ENCODE measurements at places on chromosomes 12 and 14.

DNA sequence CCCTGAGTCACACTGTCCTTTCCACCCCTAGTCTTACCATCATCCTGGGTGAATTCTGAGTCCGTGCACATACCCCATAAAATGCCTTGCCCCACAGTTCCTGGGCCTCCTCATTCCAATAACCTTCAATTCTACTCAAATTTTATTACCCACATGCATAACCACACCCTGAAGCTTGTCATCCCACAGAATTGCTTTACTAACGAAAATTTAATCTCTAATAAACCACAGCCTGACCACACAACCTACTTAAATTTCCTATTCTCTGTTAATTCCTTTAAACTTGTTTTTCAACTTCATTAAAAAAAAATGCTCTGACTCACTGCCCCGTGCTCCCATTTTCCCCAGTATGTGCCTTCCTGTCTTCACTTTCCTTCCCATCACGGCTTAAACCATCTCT is 205.9 kb downstream of the PHLDA1 start:
- no peak for DNase-seq

GRCh38 chr14:104243200-104243599 is 104.8 kb downstream of the KIF26A start:
- no peak for DNase-seq

DNA sequence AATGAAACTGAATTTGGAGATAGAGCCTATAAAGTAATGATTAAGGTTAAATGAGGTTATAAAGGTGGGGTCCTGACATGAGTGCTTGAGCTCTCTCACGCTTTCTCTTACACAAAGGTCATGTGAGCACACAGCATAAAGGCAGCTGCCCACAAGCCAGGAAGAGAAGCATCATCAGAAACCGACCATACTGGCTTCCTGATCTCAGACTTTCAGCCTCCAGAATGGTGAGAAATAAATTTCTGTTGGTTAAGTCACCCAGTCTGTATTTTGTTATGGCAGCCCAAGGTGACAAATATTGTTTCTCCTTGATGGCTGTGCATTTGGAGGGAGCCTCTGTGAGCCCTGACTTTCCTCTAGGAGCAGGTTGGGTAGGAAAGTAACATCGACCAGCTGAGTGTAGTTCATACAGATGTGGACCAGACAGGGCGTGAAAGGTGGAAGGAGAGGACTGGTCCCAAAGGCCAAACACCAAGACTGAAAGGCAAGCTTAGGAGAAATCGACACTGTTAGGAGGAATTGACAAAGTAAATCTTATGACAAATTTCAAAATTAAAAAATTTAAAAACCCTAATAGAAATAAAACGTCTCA is 97.6 kb upstream of the SLC38A2 start:
- DNase-seq = no peak

GRCh38 chr12:52352951-52353350 is 14.3 kb downstream of the KRT85 start:
- no peak for DNase-seq

DNA sequence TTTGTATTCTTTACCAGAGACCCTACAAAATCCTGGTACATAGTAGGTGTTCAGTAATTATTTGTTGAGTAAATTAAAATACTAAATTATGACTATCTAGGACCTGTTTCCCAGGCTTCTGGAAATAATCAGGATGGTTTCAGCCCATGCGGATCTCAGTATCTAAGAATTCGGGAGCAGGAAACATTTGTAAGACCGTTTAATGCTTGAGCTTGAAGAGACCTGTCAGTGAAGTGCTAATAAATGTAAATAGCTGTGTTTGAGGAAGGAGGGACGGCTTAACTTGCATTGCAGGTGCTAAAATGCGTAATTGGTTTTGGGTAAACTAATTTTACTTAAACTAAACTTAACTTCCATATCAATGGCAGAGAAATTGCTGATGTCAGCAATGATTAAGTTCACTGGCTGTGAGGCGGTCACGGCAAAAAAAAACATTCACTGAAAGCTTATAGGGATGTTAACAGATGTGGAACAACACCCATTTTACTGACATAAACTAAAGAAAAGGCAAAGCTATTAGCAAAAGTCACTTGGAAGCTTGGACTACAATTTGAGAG is 28.6 kb upstream of the AEBP2 start:
- DNase-seq = no peak

DNA sequence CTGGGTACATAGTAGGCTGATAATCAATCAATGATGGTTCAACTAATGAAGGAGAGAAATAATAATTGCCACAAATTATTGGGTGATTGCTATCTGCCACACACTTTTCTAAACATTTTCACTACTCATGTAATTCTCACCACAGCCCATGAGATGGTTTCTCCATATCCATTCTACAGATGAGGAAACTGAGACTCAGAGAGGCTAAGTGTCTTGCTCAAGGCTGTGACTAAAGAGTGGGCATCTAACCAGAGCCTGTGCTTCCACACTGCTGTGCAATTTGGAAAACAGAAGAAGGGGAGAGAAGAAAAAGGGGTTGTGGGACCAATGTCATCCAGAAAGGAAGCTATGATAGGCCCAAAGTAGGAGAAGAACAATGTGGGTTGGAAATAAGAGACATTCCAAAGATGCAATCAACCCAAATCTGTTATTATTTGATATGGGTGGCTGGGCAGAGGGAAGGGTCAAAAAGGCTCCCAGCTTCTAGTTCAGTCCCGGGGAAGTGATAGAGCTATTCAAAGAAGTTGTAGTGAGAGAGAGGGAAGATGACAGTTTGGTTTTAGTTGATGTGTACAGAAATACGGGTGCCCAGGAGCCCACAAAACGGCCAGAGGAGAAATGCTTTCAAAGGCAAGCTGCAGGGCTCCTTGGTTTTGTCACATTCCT is 483 bp upstream of the NR1H4 start:
- DNase-seq = no peak

GRCh38 chr12:546920-547845 is 87.4 kb downstream of the B4GALNT3 start:
- no peak for DNase-seq

DNA sequence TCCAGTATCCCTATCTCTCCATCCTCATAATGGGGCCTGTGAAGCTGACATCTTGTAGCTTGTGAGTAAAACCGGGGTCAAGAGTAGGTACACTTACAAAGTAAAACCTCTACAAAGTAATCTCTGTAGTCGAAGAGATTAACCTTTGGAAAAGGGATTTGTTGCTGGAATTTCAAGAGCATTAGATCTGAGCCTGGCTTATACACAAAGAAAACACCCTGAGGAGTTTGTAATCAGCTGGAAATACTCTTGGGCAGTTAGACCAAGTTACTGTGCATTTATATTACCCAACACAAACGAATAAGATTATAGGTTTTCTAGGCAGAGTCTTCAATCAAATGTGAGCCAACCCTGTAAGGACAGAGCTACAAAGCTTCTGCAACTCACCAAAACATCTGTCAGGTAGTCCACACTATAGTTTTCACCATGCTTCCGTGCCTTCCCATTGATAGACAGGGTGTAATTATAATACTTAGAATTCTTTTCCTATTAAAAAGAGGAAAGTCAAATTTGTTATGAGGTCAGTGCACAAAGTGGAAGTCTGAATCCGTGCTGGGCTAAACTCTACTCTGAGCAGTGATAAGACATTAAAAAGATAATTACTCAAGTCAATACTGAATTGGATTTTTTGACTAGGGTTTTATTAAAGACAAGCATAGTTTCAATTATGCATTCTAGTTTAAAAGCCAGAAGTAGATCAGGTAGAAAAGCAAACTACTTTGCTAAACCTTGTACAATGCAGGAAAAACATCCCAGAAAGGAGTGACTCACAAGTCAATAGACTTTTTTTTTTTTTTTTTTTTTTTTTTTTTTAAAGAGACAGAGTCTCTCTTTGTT is 14.6 kb downstream of the GNS start:
- DNase-seq = no peak

- no peak for DNase-seq
Observed at GRCh38 chr14:72708708-72709475, 185.0 kb downstream of the DPF3 start.

GRCh38 chr14:102507081-102507856 is 2.3 kb downstream of the ANKRD9 start:
- DNase-seq = no peak

GRCh38 chr14:55088356-55088755 is 36.9 kb downstream of the MAPK1IP1L start:
- no peak for DNase-seq

DNA sequence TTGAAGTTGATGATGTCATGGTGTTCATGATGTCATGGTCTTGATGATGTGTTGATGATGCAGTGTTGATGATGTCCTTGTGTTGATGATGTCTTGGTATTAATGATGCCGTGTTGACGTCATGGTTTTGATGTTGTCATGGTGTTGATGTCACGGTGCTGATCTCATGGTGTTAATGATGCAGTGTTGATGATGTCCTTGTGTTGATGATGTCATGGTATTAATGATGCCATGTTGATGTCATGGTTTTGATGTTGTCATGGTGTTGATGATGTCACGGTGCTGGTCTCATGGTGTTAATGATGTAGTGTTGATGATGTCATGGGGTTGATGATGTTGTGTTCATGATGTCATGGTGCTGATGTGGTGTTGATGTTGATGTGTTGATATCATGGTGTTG is 48.0 kb upstream of the RIMBP2 start:
- no peak for DNase-seq

DNA sequence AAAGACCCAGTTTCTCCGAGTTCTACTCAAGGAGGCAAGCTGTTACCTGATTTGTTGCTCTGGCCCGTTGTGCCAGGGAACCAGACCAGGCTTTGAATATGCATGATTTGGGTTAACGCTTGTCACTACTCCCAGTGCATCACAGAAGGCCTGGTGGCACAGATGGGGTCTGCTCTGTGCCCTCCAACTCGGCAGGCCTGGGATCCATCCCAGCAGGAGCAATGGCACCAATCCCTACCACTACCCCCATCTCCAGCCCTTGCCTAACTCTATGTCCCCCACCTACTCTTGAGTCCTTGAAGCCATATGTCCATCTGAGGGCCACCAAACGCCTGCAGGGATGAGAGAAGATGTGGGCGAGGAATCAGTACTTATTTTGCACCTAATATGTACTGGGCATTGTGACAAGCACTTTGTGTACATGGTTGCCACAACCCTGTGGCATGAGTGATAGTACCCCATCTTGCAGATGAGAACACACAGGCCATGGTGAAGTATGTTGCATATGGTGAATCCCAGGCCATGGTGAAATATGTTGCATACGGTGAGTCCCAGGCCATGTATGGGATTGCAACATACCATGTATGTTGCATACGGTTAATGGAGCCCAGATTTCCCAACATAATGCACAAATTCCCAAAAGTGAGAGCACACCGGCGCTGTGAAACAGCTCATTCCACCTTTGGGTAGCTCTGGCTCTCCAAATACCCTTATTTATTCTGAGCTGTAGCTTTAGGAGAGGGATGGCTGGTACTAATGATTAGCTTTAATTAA is 102.7 kb downstream of the NTF3 start:
- DNase-seq = no peak

DNA sequence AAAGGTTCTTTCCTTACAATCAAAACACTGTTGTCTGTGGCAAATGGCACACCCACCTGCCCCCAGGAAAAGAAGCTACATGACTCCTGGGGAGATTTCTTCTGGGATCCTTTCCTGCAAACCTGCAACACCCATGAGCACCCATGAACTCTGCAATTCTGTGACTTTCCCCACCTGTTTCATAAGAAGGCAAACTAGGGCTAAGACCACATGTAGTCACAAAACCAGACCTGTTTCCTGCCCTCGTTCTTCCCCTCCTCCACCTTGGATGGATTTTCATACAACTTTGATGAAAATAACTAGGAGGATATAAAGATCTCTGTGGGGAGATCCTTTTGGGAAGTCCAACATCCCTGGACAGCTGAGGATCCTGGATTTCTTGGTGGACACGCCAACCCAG is 1084.7 kb downstream of the BCL11B start:
- DNase-seq = no peak

GRCh38 chr12:108141600-108142130 is 12.6 kb downstream of the WSCD2 start:
- DNase-seq = no peak

GRCh38 chr12:80406253-80406652 is 37.8 kb upstream of the PTPRQ start:
- DNase-seq = no peak

- no peak for DNase-seq
Observed at GRCh38 chr14:90778571-90779255, 37.5 kb downstream of the TTC7B start.

GRCh38 chr12:3323002-3323685 is 167.9 kb upstream of the PRMT8 start:
- no peak for DNase-seq

DNA sequence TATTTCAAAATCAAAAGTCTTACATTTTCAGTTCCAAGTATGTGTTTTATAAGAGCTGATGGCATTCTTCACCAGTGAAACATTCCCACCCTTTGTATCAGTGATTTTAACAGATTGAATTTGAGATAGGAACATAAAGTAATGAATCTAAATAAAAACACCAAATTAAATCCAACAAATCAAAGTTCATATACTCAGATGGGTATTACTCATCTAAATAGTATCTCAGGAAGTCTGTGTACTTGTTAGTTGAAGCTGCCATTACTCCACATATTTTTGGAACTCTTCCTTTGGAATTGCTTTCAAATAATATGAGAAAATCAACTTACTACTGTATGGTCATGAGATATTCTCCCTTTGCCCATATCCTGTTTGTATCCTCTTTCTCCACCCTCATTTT is 89.1 kb downstream of the MIA2 start:
- no peak for DNase-seq

DNA sequence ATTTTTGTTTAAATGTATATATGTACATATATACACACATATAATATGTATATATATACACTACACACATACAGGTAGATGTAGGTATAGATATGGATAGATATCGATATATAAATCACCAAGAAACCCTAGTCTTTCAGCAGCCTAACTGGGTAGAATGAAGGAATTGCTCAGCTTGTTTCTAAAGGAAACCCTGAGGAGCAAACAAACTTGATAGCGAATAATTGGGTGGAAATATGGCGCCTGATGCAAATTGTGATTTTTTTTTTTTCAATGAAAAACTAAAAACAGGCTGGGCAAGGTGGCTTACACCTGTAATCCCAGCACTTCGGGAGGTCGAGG is 254 bp upstream of the CCDC177 start:
- no peak for DNase-seq

DNA sequence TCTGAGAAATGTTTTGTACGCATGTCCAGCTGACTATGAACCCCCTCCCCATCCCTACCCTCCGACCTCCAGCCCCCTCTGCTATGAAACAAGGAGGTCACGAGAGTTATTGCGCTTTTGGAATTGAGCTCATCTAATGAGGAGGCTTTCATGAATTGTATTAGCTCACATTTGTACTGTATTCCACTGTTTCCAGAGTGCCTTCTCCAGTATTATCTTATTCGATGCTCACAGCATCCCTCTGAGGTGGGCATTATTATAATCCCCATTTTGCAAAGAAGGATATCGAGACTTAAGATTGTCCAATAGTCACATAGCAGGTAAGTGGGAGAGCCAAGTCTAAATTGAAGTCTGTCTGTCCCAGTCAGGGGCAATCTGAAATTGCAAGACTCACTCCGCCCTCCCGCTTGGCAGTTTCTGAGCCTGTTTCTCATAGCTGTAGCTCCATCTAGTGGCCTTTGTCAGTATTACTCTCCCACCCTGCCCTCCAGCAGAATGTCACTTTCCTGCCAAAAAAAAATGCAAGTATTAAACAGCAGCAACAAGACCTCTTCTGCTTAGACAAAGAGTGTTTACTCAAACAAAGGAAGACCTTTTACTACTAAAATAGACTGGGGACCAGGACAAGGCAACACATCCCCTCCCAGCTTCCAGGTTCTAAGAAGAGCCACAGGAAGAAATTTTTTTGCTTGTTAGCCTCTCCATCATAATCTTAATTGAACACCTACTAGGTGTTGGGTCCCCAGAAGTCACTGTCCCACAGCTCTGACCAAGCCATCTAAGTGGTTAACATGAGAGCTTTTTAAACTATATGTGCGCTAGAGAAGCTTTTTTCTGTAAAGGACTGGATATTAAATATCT is 48.6 kb upstream of the TMEM233 start:
- DNase-seq = peak; percentile 49
